Cardiac muscle cell (in vitro differentiated cells and primary cell): ENCODE measurements at places on chromosomes 7 and 10. TPM values are rescaled to one million over a fixed set of nuclear protein-coding genes. Genes with fewer than 3 reads are reported as not detected.

GRCh38 chr7:86844608-86845007 lies 200.9 kb downstream of the GRM3 start:
- no peaks in the 10 kb centered on the region for H3K4me1 ChIP-seq
- no peak overlapping the region for H3K4me3 ChIP-seq
- no peak for DNase-seq
- no peaks in the 10 kb centered on the region for H3K27me3 ChIP-seq

- H3K4me1 ChIP-seq: no peaks in the 10 kb centered on the region
- H3K27me3 ChIP-seq: no peaks in the 10 kb centered on the region
- no peaks in the 10 kb centered on the region for H3K36me3 ChIP-seq
- H3K27ac ChIP-seq: no peak overlapping the region
- DNase-seq: no peak
Observed at GRCh38 chr7:103964269-103964668, 25.2 kb downstream of the RELN start.

Gene GNGT1
- not detected in 2 replicates for total RNA-seq

Gene STAG3
- total RNA-seq: 1.6 and 2.0 TPM in 2 replicates

DNA sequence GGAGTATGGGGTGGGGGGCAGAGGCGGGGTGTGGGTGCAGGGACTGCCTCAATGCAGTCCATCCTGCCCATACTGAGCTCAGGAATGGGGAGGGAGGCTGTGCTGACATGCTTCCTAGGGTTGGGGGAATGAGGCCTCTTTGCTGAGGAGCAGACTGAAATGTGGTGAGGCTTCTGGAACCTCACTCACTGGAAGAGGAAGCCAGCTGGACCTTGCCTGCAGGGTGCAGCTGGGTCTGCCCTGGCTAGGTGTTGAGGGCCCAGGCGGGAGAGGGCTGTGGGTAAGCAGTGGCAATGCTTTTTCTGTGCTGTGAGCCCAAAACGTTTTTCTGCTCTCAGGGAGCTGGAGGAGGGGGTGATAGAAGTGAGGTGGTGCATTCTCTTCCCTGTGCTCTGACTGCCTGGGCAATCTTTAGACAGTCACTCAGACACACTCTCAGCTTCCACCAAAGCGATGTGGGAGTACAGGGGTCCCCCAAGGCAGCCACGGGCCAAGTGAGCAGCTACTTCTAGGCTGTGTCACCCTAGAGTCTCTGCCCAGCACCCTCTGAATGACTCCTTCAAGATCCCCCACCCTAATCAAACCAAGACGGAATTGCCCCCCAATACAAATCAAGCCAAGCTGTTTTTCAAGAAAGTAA lies 41.1 kb upstream of the BMPR1A start:
- H3K36me3 ChIP-seq: peaks cover 46% of the 10 kb centered on the region
- H3K27ac ChIP-seq: peak overlapping the region; percentile 65
- no peak overlapping the region for H3K4me3 ChIP-seq

DNA sequence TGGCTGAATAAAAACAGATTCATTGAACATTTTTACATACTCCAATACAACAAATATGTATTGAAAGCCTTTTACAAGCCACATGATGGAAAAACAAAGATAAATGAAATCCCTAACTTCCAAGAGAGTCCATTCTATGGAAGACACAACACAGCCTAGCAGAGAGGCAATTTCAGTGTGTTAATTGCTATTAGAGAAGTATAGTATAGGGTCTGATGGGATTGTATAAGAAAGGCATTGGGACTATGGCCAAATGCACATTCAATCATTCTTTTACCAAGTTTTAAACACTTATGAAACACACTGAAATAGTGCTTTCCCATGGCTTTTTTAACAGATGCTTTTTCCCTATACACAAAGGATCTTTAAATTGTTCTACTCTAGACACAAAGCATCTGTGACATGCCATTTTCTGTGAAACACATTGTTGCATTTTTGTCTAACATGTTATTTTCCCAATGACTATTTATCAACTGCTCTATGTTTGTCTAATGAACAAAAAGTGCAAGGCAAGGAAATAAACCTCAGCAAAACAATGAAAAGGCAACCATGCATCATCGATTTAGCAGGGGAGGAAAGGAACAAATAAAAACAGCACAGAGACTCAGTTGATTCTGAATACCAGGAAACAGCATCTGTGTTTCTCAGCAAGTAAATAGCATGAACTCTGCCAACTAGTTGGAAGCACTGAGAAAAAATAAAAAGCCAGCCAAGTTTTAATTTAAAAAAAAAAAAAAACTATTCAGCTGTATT lies 42.4 kb upstream of the PHYHIPL start:
- H3K4me1 ChIP-seq: no peaks in the 10 kb centered on the region
- H3K4me3 ChIP-seq: no peak overlapping the region
- no peaks in the 10 kb centered on the region for H3K36me3 ChIP-seq

Gene ACSL5
- total RNA-seq: not detected in 2 replicates

DNA sequence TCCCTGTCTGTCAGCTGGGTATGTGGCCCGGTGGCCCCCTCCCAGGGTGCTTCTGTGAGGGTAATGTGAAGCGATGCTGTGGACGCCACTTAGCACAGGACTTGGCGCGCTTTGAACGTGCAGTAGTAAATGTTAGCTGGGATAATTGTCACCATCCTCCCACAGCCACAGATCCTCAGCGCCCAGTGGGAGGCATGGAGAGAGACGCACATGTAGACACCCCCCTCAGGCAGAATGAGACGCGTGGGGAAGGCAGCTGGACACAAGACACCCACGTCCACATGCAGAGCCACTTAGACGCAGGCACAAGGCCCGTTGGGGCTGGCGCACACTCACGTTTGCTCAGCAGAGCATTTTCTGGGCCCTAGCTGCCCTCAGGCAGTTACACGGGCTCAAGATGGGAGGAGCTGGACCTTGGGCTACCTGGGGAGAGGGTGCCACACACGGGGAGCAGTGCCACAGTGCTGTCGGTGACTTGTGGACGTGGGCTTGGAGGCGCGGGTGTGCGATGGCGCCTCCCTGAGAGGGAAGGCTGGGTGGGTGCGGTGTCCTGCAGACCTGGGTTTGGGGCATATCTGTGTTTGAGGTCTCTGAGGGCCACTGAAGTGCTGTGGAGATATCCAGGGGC lies 26.4 kb downstream of the ADCYAP1R1 start:
- no peak overlapping the region for H3K27ac ChIP-seq
- no peaks in the 10 kb centered on the region for H3K4me1 ChIP-seq
- DNase-seq: no peak
- no peak overlapping the region for H3K4me3 ChIP-seq

DNA sequence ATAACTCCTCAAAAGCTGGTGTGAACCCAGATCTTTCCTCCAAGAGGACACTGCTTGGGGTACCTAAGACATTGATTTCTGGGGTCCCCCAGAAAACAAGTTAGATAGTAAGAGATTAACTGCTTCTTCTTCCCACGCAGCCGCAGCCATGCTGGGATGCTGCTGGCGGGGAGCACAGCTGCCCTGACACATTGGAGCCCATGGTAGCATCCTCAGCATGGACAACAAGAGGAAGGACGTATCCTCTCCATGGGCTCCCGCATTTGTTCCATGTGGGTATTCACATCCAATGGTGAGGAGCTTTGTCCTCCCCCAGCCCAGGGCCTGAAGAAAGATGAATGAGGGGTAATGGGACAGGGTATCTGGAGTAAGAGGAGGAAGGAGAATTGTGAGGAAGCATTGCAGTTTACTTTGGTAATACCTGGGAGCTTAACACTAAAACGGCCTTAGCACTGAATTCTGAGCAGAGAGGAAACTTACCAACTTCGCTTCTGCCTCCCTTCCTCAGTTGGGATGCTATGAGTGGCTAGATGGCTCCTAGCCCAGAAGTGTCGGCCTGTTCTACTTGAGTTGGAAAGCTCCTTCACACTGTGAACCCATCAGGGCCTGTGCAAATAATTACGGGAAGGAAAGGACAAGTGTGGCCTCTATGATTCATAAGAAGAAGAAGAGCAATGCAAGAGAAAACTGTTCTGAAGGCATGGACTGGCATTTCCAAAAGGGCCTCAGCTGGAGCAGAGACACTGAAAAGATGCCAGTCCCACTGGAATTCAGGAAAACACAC lies 43.9 kb downstream of the C10orf120 start:
- no peaks in the 10 kb centered on the region for H3K27me3 ChIP-seq
- H3K36me3 ChIP-seq: no peaks in the 10 kb centered on the region
- no peak overlapping the region for H3K4me3 ChIP-seq
- no peak for DNase-seq
